ENCODE measurements at places on chromosomes 3 and 15. TPM values are rescaled to one million over a fixed set of nuclear protein-coding genes. Genes with fewer than 3 reads are reported as not detected.

GRCh38 chr3:10753964-10754363 lies 62.1 kb upstream of the SLC6A11 start:
- H3K4me3 ChIP-seq, result no peak overlapping the region
- H3K36me3 ChIP-seq, result no peaks in the 10 kb centered on the region
- H3K27me3 ChIP-seq, result peaks cover 20% of the 10 kb centered on the region
- H3K4me1 ChIP-seq, result peaks cover 6% of the 10 kb centered on the region

Gene CD80
- total RNA-seq, result 3.7 TPM

Gene ISLR2
- not detected for total RNA-seq

DNA sequence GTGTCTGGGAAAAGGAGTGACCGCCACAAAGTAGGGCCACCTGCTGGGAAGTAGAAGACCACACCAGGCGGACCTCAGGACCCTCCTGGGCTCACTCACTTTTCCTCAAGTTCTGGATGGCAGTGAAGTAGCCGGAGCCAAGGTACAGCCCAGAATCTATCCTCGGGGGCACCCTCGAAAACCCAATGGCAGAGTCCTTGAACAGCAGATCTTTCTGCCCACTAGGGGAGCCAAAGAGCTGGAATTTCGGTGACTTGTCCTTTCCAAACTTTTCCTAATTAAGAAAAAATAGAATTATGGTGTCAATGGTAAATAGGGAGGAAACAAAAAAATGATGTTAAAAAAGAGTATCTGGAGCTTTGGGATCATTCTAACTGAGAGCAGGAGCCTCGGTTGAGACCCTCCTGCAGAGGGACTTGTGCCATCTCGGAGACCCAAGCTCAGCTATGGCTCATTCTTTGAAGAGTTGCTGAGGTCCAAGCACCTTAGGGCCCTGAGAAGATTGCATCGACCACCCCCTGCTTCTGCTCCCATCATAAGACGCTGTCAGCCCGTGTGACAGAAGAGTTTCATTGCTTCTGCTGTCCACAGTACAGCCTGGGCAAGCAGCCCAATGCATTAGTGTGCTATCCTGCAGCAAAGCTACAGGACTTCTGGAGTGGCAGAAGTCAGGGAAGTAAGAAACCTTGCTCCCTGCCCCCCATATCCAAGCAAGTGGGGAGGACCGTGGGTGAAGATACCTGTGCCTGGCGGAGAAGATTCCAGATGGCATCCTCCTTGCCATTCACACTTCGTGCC lies 14.8 kb downstream of the LTF start:
- H3K4me3 ChIP-seq, result no peak overlapping the region
- no peaks in the 10 kb centered on the region for H3K36me3 ChIP-seq
- H3K27ac ChIP-seq, result no peak overlapping the region
- DNase-seq, result no peak
- H3K27me3 ChIP-seq, result peaks cover 3% of the 10 kb centered on the region
- no peaks in the 10 kb centered on the region for H3K4me1 ChIP-seq

- DNase-seq, result no peak
- H3K27ac ChIP-seq, result no peak overlapping the region
- H3K36me3 ChIP-seq, result no peaks in the 10 kb centered on the region
- H3K4me1 ChIP-seq, result no peaks in the 10 kb centered on the region
Measured at GRCh38 chr3:23385327-23385726, 182.2 kb downstream of the UBE2E2 start.

- no peaks in the 10 kb centered on the region for H3K27me3 ChIP-seq
- DNase-seq, result no peak
- no peak overlapping the region for H3K27ac ChIP-seq
- no peak overlapping the region for H3K4me3 ChIP-seq
- no peaks in the 10 kb centered on the region for H3K4me1 ChIP-seq
Measured at GRCh38 chr3:175238801-175239200, 379.7 kb downstream of the NAALADL2 start.

- H3K4me3 ChIP-seq, result no peak overlapping the region
- H3K27me3 ChIP-seq, result no peaks in the 10 kb centered on the region
- H3K4me1 ChIP-seq, result peaks cover 5% of the 10 kb centered on the region
- peaks cover 6% of the 10 kb centered on the region for H3K36me3 ChIP-seq
- DNase-seq, result no peak
Measured at GRCh38 chr3:20280257-20280656, 94.3 kb upstream of the SGO1 start.

GRCh38 chr3:152539191-152539764 lies 270.5 kb downstream of the MBNL1 start:
- H3K36me3 ChIP-seq, result no peaks in the 10 kb centered on the region
- peaks cover 35% of the 10 kb centered on the region for H3K27me3 ChIP-seq
- H3K4me3 ChIP-seq, result no peak overlapping the region

DNA sequence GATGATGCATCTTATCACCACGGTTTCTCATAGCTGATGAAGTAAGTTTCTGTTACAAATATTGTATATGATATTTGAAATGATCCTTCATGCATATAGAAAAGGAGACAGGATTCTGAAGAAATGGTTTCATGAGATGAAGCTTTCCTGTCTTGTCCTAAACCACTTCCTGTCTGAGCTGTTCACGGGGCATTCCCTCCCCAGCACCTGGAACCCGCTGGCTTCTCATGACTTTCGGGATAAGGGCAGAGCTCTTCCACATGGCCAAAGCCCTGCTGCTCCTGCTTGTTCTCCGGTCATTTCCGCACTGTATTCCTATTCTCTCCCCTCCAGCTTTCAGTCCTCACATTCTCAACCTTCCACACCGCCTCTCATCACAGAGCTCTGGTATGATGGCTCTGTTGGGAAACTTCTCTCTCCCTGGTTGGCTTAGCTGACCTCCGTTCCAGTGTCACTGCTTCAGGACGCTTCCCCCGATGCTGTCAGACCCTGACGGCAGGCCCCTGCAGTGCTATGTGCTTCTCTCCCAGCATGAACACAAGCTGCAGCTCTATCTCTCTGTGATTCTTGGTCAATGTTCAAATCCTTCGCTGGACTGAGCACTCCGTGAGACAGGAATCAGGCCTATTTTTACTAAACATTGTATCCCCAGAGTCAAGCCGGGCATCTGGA lies 86.9 kb upstream of the HERC1 start:
- H3K4me3 ChIP-seq, result no peak overlapping the region
- no peak overlapping the region for H3K27ac ChIP-seq
- peaks cover 14% of the 10 kb centered on the region for H3K4me1 ChIP-seq
- no peaks in the 10 kb centered on the region for H3K27me3 ChIP-seq
- no peaks in the 10 kb centered on the region for H3K36me3 ChIP-seq

GRCh38 chr15:32641517-32642059 lies at the start of gene SCG5:
Gene SCG5, plus strand, starts transcription at chr15:32641710. Its CDS starts 1,883 bp downstream, at chr15:32643593.
- H3K36me3 ChIP-seq, result peaks cover 22% of the 10 kb centered on the region
- no peak within 1 kb of the TSS for H3K27ac ChIP-seq
- no peaks in the 10 kb centered on the region for H3K4me1 ChIP-seq
- DNase-seq, result no peak

GRCh38 chr15:100158356-100158755 lies 183.4 kb downstream of the ADAMTS17 start:
- H3K4me3 ChIP-seq, result no peak overlapping the region
- DNase-seq, result no peak
- no peaks in the 10 kb centered on the region for H3K27me3 ChIP-seq
- no peak overlapping the region for H3K27ac ChIP-seq
- H3K4me1 ChIP-seq, result no peaks in the 10 kb centered on the region

Gene HOMER2
- total RNA-seq, result 7.9 TPM

DNA sequence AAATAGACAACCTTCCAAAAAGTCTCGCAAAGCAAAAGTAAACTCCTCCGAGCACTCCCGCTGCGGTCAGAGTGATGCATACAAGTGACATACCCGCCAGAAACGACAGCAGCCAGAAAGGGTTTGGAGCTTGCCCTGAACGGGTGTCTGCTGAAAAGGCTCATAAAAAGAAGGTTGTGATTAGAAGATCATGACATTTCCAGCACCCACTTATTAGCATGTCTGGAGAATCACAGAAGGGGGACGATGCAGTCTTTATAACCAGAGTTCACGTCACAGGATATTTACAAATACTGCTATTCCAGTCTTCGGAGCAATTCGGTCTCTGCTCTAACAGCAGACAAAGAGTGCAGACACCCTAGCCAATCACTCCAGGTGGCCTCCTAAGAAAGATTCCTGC lies 59.1 kb upstream of the FRMD4B start:
- no peak overlapping the region for H3K27ac ChIP-seq
- H3K4me3 ChIP-seq, result no peak overlapping the region
- peaks cover 18% of the 10 kb centered on the region for H3K4me1 ChIP-seq
- H3K27me3 ChIP-seq, result peaks cover 1% of the 10 kb centered on the region

DNA sequence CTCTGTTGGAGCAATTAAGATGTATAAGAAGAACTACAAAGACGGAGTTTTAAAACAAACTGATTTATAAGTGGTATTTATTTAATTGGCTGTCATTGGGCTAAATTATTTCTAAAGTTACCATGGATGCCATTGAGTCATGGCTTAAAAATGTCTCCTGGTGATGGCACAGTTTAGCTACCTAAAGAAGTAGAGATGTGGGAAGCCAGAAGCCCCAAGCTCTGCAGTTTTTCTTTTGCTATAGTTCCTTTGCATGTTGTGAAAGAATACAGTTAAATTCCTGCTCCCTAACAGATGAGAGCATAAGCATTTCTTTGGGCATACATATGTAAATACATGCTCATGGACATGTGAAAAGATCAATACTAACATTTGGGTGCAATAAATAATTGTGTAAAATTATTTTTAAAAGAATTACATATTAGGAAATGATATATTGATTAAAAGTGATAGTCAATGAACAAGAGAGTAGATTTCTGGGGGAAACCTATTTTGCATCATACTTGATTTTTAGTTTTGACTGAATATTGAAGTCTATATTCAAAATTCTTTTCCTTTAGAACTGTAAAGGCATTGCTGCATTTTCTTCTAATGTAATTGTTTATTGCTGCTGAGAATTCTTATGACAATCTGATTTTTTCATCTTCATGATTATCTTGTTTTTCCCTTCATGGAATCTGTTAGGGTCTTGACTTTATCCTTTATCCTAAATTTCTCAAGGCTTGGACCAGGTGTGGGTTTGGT lies 2.1 kb downstream of the OPA1 start:
- peak overlapping the region; percentile 93 for H3K4me3 ChIP-seq
- H3K36me3 ChIP-seq, result peaks cover 14% of the 10 kb centered on the region
- no peak for DNase-seq
- no peaks in the 10 kb centered on the region for H3K27me3 ChIP-seq

DNA sequence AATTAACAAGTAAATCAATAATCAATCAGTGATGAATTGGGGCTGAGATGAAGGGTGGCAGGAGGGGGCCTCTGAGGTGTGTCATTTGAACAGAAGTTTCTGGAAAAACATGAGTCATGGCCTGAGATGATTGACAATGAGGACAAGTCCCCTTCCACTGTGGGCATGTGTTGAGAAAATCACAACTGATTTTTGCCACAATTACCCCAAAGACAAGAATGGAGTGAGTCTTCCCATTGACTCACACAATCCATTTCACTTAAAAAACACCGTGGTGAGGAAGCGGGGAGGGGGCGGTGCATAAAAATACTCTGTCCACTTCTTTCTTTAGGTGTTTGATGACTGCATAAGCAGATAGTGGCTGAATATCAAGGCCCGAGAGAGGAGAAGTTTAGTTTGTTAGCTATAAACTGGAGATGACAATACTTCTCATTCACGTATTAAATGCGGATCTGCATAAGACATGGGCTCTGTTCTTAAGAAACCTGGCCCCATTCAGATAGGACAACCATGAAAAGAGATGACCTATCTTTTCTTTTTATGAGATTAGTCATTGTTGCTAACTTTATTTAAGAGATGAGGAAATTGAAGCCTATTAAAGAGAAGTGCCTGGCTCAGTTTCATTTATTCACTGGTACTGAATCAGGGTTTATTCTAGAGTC lies 34.7 kb downstream of the SHC4 start:
- H3K27me3 ChIP-seq, result peaks cover 13% of the 10 kb centered on the region
- no peak overlapping the region for H3K4me3 ChIP-seq
- H3K27ac ChIP-seq, result peak overlapping the region; percentile 80
- no peaks in the 10 kb centered on the region for H3K36me3 ChIP-seq

- H3K4me1 ChIP-seq, result no peaks in the 10 kb centered on the region
- DNase-seq, result no peak
- no peaks in the 10 kb centered on the region for H3K36me3 ChIP-seq
- no peaks in the 10 kb centered on the region for H3K27me3 ChIP-seq
- no peak overlapping the region for H3K27ac ChIP-seq
Measured at GRCh38 chr3:157590273-157590672, 87.1 kb upstream of the VEPH1 start.

Gene AP3B2
- total RNA-seq, result not detected

DNA sequence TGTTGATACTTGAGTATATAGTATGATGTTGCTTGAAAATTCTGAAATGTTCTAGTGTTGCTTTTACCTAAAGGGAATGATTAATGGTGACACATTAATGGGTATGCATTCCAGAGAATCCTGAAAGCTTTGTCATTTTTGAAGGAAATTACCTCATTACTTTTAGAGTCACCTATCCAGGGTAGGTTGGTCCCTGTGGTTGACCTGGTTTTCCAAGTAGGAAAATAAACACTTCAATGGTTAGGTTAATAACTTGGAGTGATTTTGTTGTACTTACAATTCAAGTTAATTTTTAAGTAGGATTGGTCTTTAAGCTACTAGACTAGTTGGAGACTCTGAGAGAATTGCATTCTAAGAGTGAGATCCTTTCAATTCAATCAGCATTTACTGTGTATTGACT lies 31.0 kb downstream of the MITF start:
- no peak for DNase-seq
- no peaks in the 10 kb centered on the region for H3K4me1 ChIP-seq
- H3K27me3 ChIP-seq, result no peaks in the 10 kb centered on the region
- H3K36me3 ChIP-seq, result no peaks in the 10 kb centered on the region

GRCh38 chr15:76418352-76419140 lies 82.0 kb downstream of the ISL2 start:
- no peak overlapping the region for H3K27ac ChIP-seq
- peaks cover 6% of the 10 kb centered on the region for H3K36me3 ChIP-seq
- H3K27me3 ChIP-seq, result no peaks in the 10 kb centered on the region
- no peak for DNase-seq
- H3K4me1 ChIP-seq, result no peaks in the 10 kb centered on the region
- H3K4me3 ChIP-seq, result no peak overlapping the region

Gene SORD
- 14.5 TPM for total RNA-seq

DNA sequence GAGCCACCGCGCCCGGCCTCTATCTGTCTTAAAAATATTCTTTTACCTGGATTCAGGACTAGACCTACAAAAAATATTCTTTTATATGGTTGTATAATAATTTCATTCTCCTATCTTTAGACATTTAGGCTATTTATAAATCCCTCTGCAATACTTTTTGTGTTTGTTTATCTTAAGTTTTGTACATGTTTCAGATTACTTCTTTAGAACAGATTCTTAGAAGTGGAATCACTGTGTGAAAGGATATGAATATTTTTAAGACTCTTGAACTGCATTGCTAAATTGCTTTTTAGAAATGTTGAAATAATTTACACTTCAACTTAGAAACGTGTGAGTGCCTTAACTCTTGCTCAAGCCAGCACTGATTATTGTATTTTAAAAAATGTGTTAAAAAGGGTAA lies 131.3 kb upstream of the PTX3 start:
- no peaks in the 10 kb centered on the region for H3K27me3 ChIP-seq
- no peak overlapping the region for H3K4me3 ChIP-seq
- no peak for DNase-seq
- no peak overlapping the region for H3K27ac ChIP-seq
- no peaks in the 10 kb centered on the region for H3K36me3 ChIP-seq
